T-cell (primary cell): ENCODE measurements at places on chromosomes 4 and X. TPM values are rescaled to one million over a fixed set of nuclear protein-coding genes. Genes with fewer than 3 reads are reported as not detected.
A peak's percentile ranks its signal among the peaks of the same experiment; 100 is the strongest.

Gene COL25A1
- total RNA-seq, result 0.53 TPM

DNA sequence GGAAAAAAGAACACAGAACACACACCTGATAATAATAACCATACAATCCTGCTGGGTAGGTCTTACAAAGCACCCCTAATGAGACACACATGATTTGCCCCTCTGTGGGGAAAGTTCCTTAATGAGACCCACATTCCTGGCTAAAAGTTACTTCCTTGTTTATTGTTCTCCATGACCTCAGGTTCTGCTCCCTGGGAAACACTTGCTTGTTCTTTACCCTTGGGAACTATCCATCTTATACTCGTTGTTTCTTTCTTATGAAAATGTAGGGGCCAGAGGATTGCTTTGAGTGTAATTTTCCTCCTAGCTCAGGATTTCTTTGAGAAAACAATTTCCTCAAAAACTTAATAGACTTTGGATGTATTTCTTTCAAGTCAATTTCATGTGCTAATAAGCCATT, 52.1 kb upstream of the PCDH10 start:
- no peak for DNase-seq

Gene RIPPLY1
- total RNA-seq, result not detected

DNA sequence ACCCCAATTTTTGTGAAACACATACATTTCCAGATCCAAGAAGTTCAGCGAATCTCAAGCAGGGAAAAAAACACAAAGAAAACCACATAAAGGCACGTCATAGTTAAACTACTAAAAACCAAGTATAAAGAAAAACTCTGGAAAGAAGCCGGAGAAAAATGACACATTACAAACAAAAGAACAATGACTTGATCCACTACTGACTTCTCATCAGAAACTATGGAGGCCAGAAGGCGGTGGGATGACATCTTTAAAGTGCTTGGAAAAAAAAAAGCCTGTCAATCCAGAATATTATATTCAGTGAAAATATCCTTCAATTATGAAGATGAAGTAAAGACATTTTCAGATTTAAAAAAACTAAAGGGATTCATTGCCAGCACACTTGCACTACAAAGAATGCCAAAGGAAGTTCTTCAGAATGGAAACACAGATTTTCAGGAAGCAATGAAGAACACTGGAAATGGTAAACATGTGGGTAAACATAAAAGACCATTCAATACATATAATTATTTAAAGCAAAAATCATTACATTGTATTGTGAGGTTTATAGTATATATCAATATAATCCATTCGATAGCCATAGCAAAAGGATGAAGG, 32.6 kb upstream of the PPP2R2C start:
- DNase-seq, result no peak

- no peak for DNase-seq
These were observed 310.0 kb downstream of the PDHA2 start for GRCh38 chr4:96149894-96150293.

Gene SPIN2A
- total RNA-seq, result 1.5 TPM

Gene FGF13
- not detected for total RNA-seq

- DNase-seq, result no peak
These were observed 350.9 kb upstream of the F9 start for GRCh38 chrX:139179592-139179991.

Gene TMEM154
- total RNA-seq, result 28.5 TPM

Gene SLC4A4
- total RNA-seq, result 0.76 TPM

GRCh38 chr4:40140196-40140595, 56.6 kb upstream of the RHOH start:
- no peak for DNase-seq

DNA sequence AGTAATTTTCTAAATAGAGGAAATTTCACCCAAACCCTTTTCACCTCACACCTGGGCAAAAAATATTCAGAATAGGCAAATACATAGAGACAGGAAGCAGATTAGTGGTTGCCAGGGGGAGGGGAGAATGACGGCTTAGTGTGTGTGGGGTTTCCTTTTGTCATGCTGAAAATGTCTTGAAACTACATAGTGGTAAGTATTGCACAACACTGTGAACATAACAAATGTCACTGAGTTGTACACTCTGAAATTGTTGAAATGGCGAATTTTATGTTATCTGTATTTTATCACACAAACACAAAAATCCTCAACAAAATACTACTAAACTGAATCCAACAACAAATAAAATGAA, 60.7 kb upstream of the PLAC1 start:
- peak; percentile 21 for DNase-seq

- no peak for DNase-seq
These were observed 76.7 kb downstream of the ABLIM2 start for GRCh38 chr4:8081621-8082516.

- DNase-seq, result no peak
These were observed 740.4 kb downstream of the TRIML1 start for GRCh38 chr4:188879598-188879997.

DNA sequence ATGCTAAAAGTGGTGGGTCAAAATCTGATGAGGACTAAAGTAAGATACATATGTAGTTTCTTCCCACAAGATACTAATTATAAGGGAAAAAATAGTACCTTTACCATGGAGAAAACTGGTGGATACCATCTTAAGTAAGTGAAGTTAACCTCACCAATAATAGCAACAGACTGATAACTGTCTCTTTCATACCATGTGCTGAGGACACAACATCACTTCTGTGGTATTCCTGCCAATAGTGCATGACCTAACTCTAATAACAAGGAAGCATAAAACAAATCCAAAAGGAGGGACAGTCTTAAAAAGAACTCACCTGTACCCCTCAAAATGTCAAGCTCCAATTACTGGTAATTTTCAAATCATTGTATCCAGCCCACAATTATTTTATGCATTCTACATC, 8.8 kb downstream of the UFSP2 start:
- no peak for DNase-seq

- no peak for DNase-seq
These were observed 117.0 kb downstream of the CHRDL1 start for GRCh38 chrX:110678591-110678990.

DNA sequence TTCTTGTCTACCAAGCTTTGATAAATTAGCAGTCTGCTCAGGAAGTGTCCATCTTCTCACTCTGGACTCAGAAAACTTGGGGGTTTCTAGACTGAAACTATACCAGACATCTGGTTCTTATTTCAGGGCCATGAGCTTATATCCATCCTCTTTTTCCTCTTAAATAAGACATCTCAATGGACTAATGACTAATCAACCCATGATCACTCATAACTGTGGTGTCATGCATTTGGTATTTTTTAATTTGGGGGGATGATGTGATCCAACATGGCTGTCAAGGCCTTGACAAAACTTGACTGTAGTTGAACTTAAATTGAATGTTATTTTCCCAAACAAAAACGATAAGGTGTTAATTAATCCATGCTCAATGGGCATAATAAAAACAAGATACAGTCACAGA, 87.8 kb downstream of the GPRASP3 start:
- DNase-seq, result no peak

Gene TMEM31
- not detected for total RNA-seq

GRCh38 chr4:88119943-88120342, 38.5 kb downstream of the ABCG2 start:
- DNase-seq, result no peak

Gene TAF9B
- 18.4 TPM for total RNA-seq

Gene SMR3A
- total RNA-seq, result not detected

GRCh38 chrX:22135994-22136684, 104.0 kb downstream of the PHEX start:
- DNase-seq, result no peak

Gene TLR2
- 2.2 TPM for total RNA-seq

Gene YY2
- total RNA-seq, result 2.4 TPM

DNA sequence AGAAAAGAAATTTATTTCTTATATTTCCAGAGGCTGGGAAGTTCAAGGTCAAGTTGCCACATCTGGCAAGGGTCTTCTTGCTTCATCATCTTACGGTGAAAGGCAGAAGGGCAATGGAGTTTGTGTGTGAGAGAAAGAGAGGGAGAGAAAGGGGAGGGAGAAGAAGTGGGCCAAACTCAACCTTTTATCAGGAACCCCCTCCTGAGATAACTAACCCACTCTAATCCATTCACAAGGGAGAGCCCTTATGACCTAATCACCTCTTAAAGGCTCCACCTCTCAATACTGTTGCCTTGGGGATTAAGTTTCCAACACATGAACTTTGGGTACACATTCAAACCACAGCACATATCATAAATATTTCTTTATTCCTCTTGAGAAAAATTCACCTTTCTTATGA, 203.3 kb upstream of the FAM241A start:
- no peak for DNase-seq

GRCh38 chr4:122584519-122584918, 36.3 kb downstream of the IL21 start:
- no peak for DNase-seq

- DNase-seq, result no peak
These were observed 123.1 kb downstream of the AFF1 start for GRCh38 chr4:87057835-87058355.

- DNase-seq, result no peak
These were observed 34.1 kb downstream of the HNRNPH2 start for GRCh38 chrX:101442085-101442484.

Gene CYP4V2
- total RNA-seq, result 30.0 TPM

Gene CENPVL1
- not detected for total RNA-seq

- DNase-seq, result no peak
These were observed 623.8 kb upstream of the DIPK2B start for GRCh38 chrX:45824471-45824870.

GRCh38 chrX:47498411-47498810, 15.4 kb upstream of the ZNF41 start:
- no peak for DNase-seq

DNA sequence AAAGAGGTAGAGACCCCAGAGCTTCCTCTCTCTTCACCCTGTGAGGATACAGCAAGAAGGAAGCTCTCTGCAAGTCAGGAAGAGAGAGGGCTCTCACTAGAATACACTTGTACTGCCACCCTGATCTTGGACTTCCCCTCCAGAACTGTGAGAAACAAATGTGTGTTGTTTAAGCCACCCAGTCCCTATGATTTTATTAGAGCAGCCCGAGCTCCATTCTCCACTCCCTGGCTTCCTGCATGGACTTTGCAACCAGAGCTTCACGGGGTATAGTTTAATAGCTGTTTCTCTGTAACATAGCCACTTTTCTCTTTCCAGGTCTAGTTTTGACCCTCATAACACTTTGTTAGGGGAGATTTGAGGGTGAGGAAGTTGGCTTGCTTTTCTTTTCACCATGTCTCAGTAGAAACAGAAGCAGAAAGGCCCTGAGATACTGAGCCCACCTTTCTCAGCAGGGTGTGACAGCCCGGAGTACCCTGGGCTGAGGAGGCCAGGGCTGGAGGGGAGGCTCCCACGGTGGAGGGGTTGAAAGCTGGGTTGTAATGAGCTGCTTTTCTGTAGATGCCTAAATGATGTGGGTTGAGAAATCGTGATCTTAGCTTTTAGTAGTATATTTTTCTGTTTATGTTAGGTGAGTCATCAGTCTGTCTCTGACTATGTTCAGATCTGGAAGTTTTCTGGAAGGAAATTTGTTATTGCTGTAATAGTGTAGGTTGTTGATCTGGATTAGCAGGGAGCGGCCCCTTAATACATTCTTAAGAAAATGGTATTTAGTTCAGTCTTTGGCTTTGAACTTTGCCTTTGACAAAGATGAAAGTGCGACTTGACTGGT, 118.6 kb downstream of the PTTG2 start:
- no peak for DNase-seq

GRCh38 chrX:107559506-107559905, 68.8 kb upstream of the PRPS1 start:
- DNase-seq, result no peak

Gene F11
- total RNA-seq, result not detected

GRCh38 chr4:71006203-71006907, 12.9 kb downstream of the DCK start:
- DNase-seq, result no peak

GRCh38 chr4:155787113-155787710, 28.4 kb downstream of the GUCY1B1 start:
- DNase-seq, result no peak
